Osteoblast (primary cell): ENCODE measurements at places on chromosomes 13 and 19.

- DNase-seq, result no peak
Measured at GRCh38 chr13:23447927-23448326, 14.4 kb upstream of the SACS start.

DNA sequence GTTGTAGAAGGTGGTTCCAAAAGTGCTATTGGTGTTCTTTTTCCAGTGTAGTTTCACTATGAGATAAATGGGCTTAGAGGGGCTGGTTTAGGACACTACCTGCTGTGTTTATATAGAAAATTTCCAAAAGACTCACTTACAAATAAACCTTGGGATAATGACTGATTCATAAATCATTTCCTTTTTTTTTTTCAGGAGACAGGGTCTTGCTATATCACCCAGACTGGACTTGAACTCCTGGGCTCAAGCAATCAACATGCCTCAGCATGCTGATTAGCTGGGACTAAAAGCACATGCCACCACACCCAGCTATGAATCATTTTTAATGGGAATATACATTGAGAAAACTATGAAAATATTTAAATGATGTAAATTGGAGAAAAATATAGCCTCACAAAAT is 376.6 kb downstream of the PCDH9 start:
- DNase-seq, result no peak

GRCh38 chr13:97004096-97004876 is 10.0 kb upstream of the OXGR1 start:
- DNase-seq, result no peak

GRCh38 chr19:50877338-50877737 is 4.1 kb downstream of the KLK2 start:
- no peak for DNase-seq

DNA sequence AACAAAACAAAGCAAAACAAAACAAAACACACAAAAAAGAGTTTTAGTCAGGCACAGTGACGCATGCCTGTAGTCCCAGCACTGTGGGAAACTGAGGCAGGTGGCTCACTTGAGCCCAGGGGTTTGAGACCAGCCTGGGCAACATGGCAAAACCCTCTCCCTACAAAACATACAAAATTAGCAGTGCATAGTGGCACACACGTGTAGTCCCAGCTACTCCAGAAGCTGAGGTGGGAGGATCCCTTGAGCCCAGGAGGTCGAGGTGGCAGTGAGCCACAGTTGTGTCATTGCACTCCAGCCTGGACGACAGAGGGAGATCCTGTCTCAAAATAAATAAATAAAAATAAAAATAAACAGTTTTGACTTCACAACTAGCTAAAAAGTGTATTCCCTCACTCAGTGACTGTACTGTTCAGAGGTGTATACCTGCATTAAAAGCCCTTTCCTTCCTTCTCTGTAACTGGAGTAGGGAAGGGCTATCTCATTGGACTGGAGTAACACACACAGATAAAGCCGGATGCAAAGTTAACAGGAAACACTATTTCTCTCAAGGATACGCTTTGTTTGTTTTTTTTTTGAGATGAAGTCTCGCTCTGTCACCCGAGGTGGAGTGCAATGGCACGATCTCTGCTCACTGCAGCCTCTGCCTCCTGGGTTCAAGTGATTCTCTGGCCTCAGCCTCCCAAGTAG is 3.7 kb upstream of the BAX start:
- peak; percentile 61 for DNase-seq
